COR-L47 (cell line): ENCODE measurements at places on chromosomes 2 and 18.
A peak's percentile ranks its signal among the peaks of the same experiment; 100 is the strongest.

DNA sequence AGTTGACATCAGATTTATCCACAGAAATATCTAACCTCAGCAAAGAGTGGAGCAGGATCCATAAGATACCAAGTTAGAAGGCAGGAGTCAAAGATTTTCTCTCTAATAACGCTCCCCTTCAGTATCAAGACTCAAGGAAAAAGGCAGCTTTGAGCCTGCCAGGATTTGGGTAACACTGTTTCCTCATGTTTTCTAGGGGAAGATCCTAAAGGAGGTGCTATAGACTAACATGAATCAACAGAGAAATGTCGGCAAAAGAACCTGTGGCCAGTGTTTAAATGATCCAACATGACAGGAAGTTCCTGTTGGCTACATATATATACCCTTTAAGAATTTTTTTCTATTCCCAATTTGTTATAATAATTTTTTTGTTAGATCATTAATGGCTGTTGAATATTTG lies 402.3 kb downstream of the TGIF1 start:
- DNase-seq: no peak

GRCh38 chr18:5879479-5879882 lies 15.8 kb downstream of the TMEM200C start:
- DNase-seq: no peak

- no peak for DNase-seq
Measured at GRCh38 chr2:13558368-13558767, 841.6 kb downstream of the TRIB2 start.

- DNase-seq: no peak
Measured at GRCh38 chr2:62897187-62897827, 153.3 kb upstream of the OTX1 start.

GRCh38 chr2:40219141-40219540 lies 232.7 kb downstream of the SLC8A1 start:
- DNase-seq: no peak

DNA sequence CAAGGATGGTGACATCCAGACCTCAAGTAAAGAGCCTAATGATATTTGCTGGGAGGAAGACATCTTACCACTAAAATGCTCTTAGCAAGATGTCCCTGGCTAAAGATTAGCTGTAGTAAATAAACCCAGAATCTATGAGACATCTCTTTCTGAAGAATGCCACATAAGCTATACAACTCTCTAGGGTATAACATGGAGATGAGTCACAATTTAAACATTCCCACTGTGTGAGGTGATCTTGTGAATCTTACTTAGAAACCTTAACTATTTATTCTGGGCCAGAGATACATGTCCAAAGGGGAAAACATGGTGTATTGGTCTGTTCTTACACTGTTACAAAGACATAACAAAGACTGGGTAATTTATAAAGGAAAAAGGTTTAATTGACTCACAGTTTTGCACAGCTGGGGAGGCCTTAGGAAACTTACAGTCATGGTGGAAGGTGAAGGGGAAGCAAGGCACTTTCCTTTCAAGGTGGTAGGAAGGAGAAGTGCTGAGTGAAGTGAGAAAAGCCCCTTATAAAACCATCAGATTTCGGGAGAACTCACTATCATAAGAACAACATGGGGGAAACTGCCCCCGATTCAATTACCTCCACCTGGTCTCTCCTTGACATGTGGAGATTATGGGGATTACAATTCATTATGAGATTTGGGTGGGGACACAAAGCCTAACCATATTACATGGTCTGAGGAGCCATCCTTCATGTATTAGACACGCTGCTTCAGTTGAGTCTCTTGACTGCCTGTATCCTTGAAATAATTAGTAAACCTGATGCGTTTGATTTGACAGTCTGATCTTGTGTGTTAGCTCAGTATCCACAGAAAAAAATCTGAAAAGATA lies 17.1 kb downstream of the KRCC1 start:
- no peak for DNase-seq

GRCh38 chr2:2183176-2183575 lies 147.9 kb downstream of the MYT1L start:
- peak; percentile 33 for DNase-seq

- DNase-seq: no peak
Measured at GRCh38 chr2:179265082-179265510, 464 bp upstream of the SESTD1 start.

- peak; percentile 19 for DNase-seq
Measured at GRCh38 chr2:60335533-60336237, 217.8 kb downstream of the BCL11A start.

GRCh38 chr2:11260979-11261378 lies 83.5 kb downstream of the ROCK2 start:
- no peak for DNase-seq

DNA sequence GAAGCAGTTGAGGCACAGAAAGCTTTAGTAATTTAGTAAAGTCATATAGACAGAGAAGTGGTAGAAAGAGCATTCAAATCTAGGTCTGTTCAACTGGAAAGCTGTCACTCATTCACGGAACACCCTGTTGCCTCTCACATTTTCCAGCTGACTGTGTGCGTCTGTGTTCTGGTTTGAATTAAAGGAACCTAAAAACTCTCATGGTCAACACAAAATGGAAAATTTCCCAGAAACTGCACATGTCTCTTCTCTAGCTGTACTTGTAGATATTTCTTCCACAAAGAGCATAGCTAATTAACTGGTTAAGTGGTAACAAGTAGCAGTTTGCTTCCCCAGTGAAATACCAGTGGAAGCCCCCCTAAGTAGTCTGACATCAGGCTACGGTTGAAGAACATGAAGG lies 390.8 kb downstream of the TGIF1 start:
- DNase-seq: no peak

- peak; percentile 84 for DNase-seq
Measured at GRCh38 chr18:67199993-67200617, 316.4 kb downstream of the DSEL start.
